Spinal cord (tissue), 10 donors: ENCODE measurements at places on chromosomes 12 and 14. TPM values are rescaled to one million over a fixed set of nuclear protein-coding genes. Genes with fewer than 3 reads are reported as not detected.

- no peak for DNase-seq
Observed at GRCh38 chr12:33156042-33156441, 259.5 kb upstream of the PKP2 start.

GRCh38 chr12:47408171-47408871, 297.5 kb downstream of the RPAP3 start:
- DNase-seq: no peak

DNA sequence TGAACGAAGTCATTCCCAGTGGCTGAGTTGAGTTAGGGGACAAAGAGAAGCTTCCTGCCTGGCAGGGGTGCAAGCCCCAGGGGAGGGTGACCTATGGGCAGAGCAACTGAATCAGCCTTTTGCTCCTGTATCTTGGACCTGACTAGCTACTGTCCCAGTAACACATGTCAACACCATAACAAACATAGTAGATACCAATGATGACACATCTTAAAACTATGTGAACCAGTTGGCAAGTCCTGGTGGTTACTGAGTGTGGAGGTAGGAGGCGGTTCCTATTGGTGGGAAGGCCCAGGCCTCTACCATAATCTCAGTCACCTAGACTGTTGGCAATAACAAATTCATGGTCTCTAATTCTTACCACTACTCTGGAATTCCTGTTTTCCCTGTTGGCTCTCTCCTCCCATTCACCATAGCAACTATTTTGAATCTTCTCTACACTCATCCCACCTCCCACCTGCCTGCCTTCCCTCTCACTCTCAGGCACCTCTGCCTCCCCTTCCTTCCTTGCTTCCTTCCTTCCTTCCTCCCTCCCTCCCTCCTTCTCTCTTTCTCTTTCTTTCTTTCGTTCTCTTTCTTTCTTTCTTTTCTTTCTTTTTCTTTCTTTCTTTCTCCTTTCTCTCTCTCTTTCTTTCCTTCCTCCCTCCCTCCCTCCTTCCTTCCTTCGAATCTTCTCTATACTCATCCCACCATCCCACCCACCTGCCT, 8.1 kb upstream of the P2RX7 start:
- no peak for DNase-seq

DNA sequence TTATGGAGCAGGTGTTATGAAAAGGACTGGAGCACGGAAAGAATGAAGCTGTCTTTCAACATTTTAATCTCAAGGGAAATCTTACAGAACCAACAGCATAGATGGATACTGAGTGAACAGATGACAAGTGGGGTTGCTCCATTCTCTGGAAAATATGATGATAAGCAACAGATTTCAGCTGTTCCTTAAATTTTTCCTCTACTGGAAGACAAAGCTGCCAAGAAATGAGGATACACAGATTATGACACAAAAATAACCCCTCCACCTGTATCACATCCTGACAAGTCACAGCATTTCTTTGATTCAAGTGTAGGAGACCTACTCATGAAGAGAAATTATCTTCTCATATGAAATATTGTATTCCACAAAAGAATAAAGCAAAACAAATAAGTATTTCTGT, 13.0 kb upstream of the TMTC2 start:
- DNase-seq: no peak

- DNase-seq: no peak
Observed at GRCh38 chr12:61487728-61488127, 772.5 kb upstream of the USP15 start.

- DNase-seq: no peak
Observed at GRCh38 chr12:16389594-16389993, 42.1 kb downstream of the MGST1 start.

- DNase-seq: no peak
Observed at GRCh38 chr14:104724407-104724980, 465 bp downstream of the ADSS1 start.

GRCh38 chr14:93906341-93907329, 20.5 kb upstream of the FAM181A start:
- DNase-seq: peak; percentile 49

DNA sequence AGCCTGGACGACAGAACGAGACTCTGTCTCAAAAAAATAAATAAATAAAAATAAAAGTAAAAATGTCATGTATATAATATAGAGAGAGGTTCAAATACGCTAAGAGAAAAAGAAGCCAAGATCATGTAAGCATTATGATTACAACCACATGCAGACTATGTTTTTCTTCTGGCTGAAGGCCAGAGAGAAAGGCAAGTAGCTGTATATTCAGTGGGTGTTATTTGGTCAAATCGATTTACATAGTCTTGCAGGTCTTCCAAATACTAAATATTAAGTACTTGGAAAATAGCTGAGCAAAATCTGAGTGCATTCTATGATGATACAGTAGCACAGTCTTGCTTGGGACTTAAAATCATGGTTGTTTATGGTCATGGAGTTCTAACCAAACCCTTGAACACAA, 758.0 kb downstream of the DIO2 start:
- no peak for DNase-seq

GRCh38 chr12:46553266-46553665, 180.7 kb upstream of the SLC38A2 start:
- DNase-seq: no peak

- no peak for DNase-seq
Observed at GRCh38 chr12:111201036-111201435, 167.9 kb downstream of the PHETA1 start.

- no peak for DNase-seq
Observed at GRCh38 chr14:63342371-63342770, 23.6 kb upstream of the GPHB5 start.

GRCh38 chr12:124913474-124914391, 717 bp downstream of the UBC start:
- DNase-seq: peak; percentile 85

DNA sequence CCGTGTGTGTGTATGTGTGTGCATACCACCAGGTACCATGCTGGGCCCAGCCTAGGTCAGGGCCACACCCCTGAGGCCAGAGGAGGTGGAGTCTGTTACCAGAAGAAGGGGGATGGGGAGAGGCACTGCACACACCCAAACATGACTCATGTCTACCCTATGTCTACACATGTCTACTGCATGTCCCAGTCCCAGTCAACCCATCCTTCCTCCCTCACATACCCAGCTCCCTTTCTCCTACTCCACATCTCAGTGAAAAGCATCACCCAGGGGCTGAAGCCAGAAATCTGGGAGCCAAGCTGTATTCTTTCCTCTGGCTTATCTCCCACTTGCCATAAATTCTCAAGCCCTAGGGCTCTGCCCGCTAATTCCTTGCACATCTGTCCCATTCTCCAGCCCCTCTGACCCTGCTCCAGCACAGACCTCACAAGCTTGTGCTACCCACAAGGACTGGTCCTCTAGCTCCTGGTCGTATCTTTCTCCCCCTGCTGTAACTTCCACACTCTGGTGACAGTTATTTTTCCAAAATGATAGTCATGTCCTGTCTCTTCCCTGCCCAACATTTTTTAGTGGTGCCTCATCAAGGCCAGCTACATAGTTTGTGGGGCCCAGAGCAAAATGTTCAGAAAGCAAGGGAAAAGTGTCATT, 18.0 kb upstream of the APPL2 start:
- no peak for DNase-seq

The PLEKHD1 gene
- 2.3 TPM for polyA plus RNA-seq

The HCAR2 gene
- polyA plus RNA-seq: 0.26 TPM

The KRT75 gene
- 0.12 TPM for polyA plus RNA-seq

The NOVA1 gene
- polyA plus RNA-seq: 232 TPM

The INSM2 gene
- 0.44 TPM for polyA plus RNA-seq

The TAS2R13 gene
- polyA plus RNA-seq: not detected

The RFX4 gene
- polyA plus RNA-seq: 90.3 TPM

The TC2N gene
- 5.4 TPM for polyA plus RNA-seq
